Left lobe of liver (tissue), 2 donors: ENCODE measurements at places on chromosomes 5 and 9. TPM values are rescaled to one million over a fixed set of nuclear protein-coding genes. Genes with fewer than 3 reads are reported as not detected.

DAB2IP gene
- 27.3 TPM for total RNA-seq

SOX30 gene
- not detected for total RNA-seq

NR2F1 gene
- total RNA-seq: 10.2 TPM

SPATA31E1 gene
- total RNA-seq: not detected

FOXD4L5 gene
- 0.08 TPM for total RNA-seq

GAS1 gene
- 1.4 TPM for total RNA-seq

DRD1 gene
- total RNA-seq: 0.13 TPM

SMIM33 gene
- total RNA-seq: not detected

PCDHGB6 gene
- 2.3 TPM for total RNA-seq

PRR16 gene
- total RNA-seq: not detected

PKD2L2 gene
- total RNA-seq: not detected

PCDHGC4 gene
- 0.65 TPM for total RNA-seq

SLC35A4 gene
- 32.0 TPM for total RNA-seq

PCDHA9 gene
- total RNA-seq: not detected

NUTM2F gene
- total RNA-seq: 0.08 TPM

GSN gene
- 30.8 TPM for total RNA-seq

IFNA10 gene
- total RNA-seq: not detected

CCL27 gene
- total RNA-seq: not detected

PCDHA12 gene
- 0.08 TPM for total RNA-seq

EMB gene
- 0.81 TPM for total RNA-seq

EQTN gene
- total RNA-seq: not detected

CD180 gene
- 0.38 TPM for total RNA-seq
